ENCODE measurements at places on chromosomes 1 and 21.
A peak's percentile ranks its signal among the peaks of the same experiment; 100 is the strongest.

GRCh38 chr1:46394872-46395465 is 852 bp downstream of the FAAH start:
- DNase-seq, result no peak

- no peak for DNase-seq
Measured at GRCh38 chr1:205775717-205776056, 405 bp upstream of the RAB29 start.

- no peak for DNase-seq
Measured at GRCh38 chr1:169309178-169310166, 58.1 kb downstream of the NME7 start.

- DNase-seq, result peak; percentile 80
Measured at GRCh38 chr1:230268371-230269170, 157.6 kb downstream of the PGBD5 start.

DNA sequence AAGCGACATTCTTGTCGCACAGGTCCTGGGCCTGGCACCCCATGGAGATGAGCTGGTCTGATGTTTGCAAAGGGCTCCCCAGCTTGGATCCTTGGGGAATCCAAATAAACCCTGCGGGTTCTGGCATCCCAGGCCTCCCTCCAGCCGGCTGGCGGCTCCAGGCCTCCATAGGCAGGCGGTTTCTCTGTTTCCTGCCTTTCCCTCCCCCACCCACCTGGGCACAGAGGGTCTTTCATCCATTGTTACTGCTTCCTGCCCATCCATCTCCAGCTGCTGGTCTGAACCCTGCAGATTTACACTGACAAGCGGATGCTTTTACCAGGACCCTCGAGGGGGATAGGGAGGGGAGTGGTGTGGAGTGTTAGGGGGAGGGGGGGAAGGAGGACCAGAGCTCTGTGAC is 39.1 kb upstream of the ID3 start:
- DNase-seq, result peak; percentile 86

DNA sequence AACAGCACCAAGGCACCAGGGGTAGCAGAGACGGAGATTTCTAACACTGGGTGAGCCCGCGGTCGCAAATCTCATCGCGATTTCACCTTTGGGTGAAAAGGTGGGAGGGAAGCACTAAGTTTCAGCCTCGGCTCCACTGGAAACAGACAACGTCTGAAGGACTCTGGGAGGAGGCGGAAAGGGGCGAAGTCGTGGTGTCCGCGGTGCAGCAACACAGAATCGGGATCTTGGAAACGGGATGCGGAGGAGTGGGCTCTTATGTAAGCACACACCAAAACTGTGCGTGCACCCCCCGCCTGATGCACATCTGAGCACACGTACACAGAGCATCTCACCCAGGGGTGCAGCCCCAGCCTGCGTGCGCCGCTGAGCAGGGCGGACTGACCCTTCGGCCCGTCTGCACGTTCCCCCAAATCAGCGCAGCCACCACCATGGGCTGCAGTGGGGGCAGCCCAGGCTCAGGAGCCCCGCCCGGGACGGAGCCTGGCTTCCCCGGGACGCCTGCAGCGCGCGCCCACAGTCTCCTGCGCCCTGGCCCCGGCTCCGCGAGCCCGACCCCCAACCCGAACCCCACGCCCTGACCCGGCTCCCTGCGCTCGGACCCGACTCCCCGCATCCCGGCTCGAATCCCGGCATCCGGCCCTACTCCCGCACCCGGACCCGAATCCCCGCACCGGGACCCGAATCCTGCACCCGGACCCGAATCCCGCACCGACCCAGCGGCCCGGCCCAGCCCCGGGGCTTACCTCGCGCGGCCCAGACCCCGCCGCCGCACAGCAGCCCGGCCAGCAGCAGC is 670 bp downstream of the CLSTN1 start:
- no peak for DNase-seq

Measured in NT2/D1 (cell line).